Fibroblast of skin of left quadriceps (primary cell): ENCODE measurements at places on chromosomes 12 and 14.
A peak's percentile ranks its signal among the peaks of the same experiment; 100 is the strongest.

DNA sequence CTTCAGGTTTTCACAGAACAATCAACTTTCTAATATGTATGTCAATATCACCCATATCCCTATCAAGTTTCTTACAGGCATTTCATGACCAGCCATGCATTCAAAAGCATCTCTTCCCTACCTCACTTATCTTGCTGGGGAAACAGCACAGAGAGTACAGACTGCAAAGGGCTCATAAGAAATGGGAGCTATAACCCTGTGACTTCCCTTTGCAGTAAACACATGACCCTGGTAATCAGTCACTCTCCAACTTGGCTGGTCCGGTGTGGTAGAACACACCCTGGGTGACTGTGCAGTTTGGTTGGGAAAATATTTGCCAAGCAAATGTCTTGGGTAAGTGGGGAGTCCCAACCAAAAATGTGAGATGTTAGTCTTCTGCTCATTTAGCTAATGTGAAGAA, 49.4 kb upstream of the TMCC3 start:
- DNase-seq, result no peak

DNA sequence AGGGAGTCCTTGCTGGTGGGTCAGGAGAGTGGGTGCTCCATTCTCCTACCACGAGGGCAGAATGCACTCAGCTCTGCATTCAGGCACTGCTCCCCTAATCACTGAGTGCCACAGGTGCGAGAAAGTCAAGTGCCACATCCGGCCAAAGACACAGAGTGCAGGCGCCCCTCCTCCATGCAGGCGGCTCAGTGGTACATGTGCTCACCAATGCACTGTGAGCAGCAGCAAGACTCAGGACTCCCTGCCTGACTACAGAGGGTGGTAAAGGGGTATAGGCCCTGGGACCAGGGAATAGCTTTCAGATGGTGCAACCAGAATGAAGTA, 32.9 kb downstream of the ZFYVE21 start:
- DNase-seq, result no peak

DNA sequence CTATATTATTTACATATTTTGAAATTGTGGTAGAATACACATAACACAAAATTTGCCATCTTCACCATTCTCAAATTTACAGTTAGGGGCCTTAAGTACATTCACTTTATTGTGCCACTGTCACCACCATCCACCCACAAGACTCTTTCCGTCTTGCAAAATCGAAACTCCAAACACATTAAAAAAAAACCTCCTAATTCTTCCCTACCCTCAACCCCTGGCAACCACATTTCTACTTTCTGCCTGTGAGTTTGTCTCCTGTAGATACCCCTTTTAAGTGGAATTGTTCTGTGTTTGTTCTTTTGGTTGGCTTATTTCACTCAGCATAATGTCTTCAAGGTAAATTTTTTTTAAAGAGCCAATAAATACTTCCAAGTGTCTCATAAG, 31.6 kb upstream of the AMIGO2 start:
- DNase-seq, result no peak

- no peak for DNase-seq
Measured at GRCh38 chr12:32819424-32819823, 63.7 kb upstream of the YARS2 start.

DNA sequence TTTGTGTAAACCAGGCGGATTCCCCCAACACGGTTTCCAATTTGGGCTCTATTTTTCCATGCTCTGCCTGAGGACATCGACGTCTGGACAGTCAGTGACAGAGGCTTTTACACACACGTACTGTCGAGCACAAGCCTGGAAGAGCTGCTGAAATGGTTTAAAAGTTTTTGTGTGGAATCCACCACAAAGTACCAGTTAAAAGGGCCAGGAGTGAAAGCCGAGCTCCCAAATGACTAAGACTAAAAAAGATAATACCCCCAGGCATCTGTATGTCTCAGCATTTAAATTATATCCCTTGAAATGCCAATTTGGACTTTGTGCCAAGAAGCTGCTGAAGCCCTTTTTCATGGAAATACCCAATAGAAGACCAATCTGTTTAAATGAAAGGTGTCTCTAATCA, 173.2 kb downstream of the EGLN3 start:
- DNase-seq, result no peak

GRCh38 chr12:27246774-27247173, 2.7 kb downstream of the STK38L start:
- DNase-seq, result no peak

DNA sequence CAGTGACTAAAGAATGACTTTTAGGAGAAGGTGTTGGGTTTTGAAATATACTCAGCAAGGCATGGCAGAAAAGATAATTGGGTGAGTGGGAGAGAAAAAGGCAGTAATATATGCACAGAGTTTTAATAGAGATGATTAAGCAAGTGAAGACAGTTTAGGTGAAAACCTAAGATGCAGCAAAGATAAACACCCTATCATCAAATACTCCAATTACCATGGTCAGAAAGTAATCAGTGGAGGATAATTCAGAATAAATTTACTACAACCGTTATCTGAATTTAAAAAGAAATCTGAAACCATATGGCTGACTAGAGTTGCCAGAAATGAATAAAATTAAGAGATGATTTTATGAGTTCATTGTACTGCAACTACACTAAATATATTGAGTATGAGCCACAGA, 26.8 kb downstream of the NAA30 start:
- DNase-seq, result no peak

DNA sequence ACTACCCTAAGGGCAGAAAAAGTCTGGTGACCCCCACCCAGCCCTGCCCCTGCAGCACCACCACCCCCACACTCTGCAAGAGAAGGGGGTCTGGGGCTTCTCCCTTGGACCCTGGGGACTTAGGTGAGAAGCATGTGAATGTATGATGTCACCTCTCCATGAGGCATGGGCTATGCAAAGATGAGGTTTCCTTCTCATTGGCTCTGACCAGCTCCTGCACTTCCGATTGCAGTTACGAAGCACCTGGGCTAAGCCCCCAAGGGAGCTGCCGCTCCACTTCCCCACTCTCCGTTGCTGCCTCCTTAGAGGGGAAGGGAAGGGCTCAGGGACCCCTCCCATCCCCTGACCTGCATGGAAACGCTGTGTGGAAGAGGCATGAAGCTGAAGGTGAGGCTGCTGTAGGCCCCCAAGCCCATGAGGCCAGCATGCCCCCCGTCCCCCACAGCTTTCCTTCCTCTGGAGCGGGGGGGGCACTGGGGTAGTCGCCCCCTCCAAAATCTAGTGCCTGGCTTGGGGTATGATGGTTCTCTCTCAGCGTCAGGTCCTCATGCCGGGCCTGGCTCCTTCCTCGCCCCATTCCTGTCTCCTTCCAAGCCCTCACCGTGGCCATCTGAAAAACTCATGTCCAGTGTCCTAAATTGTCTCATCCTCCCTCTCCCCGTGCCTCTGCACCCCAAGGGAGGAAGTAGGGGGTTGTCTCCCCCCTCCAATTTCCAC, 5.5 kb upstream of the DDX23 start:
- no peak for DNase-seq

- DNase-seq, result peak; percentile 24
Measured at GRCh38 chr12:442235-442884, 17.4 kb upstream of the B4GALNT3 start.

DNA sequence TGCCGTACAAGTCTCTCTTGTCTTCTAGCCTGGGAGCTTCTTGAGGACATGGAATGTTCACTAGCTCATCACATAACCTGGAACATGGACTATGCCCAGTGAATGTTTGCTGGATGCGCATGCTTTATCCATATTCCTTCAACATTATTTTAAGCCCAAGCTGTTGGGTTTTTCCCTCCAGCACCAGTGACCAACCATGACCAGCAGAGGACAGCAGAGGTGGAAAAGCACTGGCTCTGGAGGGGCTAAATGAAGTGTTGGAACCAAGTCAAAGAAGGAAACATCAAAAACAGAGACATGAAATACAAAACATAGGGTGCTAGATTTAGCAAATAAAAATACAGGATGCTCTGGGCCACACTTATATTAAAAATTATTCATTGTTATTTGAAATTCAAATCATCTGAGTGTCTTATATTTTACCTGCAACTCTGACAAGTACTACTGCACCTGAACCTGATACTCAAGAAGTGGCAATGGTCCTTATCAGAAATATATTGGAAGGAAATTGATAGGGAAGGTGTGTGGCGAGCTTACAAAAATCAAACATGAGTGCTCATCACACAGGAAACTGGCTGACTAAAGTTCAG, 23.1 kb upstream of the HELB start:
- peak; percentile 4 for DNase-seq

GRCh38 chr12:34396006-34396860, 373.9 kb downstream of the ALG10 start:
- DNase-seq, result no peak

DNA sequence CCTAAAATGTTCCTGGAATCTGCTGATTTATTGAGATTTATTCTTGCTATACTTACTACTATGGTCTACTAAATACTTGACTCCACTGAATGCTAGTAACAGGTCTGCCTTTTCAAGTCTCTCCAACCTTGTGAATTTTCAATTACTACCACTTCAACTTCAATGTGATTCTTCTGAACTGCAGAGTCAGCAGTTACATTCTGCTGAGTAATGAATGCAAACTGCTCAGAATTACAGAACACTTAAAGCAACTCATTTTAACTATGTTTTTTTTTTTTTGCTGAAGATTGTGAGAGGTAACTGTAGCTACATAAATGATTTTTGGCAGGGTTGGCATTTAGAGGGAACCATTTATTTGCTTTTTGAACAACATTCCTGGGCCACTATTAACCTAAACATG, 41.8 kb downstream of the ARF6 start:
- DNase-seq, result no peak

GRCh38 chr12:884746-885414, 64.6 kb downstream of the RAD52 start:
- no peak for DNase-seq

- no peak for DNase-seq
Measured at GRCh38 chr12:47900131-47901062, 4.4 kb downstream of the VDR start.

DNA sequence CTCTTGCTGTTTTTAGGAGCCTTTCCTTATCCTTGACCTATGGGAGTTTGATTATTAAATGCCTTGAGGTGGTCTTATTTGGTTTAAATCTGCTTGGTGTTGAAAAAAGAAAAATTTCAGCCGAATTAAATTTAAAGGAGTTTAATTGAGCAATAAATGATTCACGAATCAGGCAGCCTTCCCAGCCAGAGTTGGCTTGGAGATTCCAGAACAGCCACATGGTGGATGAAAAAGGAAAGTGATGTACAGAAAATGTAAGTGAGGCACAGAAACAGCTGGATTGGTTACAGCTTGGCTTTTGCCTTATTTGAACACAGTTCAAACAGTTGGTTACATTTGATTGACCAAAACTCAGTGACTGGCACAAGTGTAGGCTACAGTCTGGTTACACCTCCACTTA, 69.7 kb downstream of the WASHC3 start:
- peak; percentile 0 for DNase-seq

DNA sequence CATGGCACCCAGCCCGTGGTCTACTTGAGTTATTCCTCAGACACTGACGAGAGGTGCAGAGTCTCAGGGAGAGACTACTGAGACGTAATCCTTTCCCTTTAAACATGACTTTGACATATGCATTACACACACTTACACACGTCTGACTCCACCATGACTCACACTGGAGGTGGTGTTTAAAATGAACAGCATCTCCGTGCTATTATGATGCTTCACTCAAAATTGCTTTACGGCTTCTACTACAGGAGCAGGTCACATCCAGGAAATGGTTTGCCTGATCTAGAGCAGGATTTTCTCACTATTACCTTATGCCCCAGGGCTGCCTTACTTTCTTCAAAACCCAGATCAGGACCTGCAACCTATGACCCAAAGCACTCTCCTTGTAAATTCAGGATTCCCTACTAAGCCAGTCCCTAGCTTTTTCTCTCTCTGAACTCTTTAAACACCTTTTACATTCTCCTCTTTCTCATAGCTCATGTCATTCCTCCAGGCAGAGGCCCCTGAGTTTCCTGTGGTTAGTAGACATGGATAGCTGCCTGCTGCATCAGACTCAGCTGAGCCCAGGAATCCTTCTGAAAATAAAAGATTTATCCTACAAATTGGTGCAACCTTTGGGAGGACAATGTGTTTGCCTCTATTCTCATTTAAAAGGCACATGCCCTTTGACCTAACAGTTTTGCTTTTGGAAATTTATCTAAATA, 31.2 kb downstream of the TMCC3 start:
- peak; percentile 74 for DNase-seq

- DNase-seq, result no peak
Measured at GRCh38 chr14:102578821-102579220, 13.6 kb upstream of the RCOR1 start.

- DNase-seq, result no peak
Measured at GRCh38 chr14:99760817-99761216, 32.4 kb upstream of the EML1 start.

DNA sequence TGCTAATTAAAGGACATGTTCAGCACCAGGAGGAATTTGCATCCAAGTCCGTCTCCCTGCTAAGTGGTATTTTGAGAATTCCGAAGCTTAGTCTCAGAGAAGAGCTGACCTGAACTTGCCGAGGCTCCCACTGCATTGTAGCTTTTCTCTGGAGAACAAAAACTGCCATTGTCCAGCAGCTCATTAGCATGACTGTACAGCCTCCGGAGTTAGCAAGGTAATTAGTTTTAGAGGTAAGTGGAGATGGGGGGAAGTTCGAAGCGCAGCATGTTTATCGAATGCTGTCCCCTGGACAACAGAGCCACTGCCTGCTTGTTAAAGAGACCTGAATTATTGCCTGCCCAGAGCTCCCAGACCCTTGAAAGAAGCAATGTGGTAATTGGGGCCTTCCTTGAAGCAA, 160.3 kb upstream of the PELI2 start:
- DNase-seq, result no peak

DNA sequence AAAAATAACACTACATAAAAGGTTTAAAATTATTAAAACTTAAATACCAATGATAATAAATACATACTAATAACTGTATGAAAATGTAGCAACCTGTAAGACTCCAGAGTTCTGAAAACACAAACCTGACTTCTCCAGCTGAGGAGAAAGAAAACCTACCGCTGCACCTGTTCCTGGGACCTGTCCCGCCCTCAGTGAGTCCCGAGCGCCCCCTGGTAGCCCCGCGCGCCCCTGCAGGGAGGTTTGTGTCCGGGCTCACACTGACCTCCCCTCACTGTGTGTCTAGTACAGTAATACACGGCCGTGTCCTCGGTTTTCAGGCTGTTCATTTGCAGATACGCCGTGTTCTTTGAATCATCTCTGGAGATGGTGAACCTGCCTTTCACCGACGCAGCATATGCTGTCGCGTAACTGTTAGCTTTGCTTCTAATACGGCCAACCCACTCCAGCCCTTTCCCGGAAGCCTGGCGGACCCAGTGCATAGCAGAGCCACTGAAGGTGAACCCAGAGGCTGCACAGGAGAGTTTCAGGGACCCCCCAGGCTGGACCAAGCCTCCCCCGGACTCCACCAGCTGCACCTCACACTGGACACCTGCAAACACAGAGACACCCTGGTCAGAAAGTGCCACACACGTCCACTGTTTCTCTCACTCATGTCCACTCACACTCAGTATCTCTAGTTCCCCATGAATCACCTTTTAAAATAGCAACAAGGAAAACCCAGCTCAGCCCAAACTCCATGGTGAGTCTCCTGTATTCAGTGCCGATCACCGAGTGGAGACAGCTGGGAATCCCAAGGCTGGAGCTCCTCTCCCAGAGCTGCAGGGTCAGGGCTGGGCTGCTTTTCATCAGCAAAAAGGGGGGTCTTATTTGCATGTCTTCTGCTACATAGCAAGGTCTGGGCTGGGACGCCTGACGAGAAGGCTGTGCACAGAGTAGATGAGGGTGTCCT, 1276.3 kb downstream of the TMEM121 start:
- DNase-seq, result no peak

GRCh38 chr12:116354534-116354933, 77.0 kb upstream of the MED13L start:
- no peak for DNase-seq

GRCh38 chr14:83421711-83422110, 1888.1 kb upstream of the SEL1L start:
- no peak for DNase-seq

- peak; percentile 4 for DNase-seq
Measured at GRCh38 chr12:76080017-76080728, 4.3 kb downstream of the NAP1L1 start.
